ENCODE measurements at places on chromosomes 2 and 18.

DNA sequence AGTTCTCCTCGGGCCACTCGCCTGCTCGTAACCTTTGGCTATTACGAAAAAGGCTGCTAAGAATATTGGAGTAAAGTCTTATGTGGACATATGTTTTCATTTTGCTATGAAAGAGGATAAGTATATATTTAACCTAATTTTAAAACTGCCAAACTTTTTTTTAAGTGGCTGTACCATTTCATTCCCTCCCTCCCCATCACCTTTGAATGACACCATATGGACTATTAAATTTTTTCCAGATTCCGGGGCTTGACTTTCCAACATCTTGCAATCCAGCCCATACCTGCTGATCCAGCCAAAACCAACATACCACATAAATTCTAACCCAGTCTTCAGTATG, 31.5 kb downstream of the REEP1 start:
- DNase-seq: no peak

GRCh38 chr2:112848833-112849232, 12.3 kb upstream of the IL1B start:
- no peak for DNase-seq

- peak; percentile 40 for DNase-seq
Measured at GRCh38 chr2:236711440-236711839, 141.8 kb downstream of the ACKR3 start.

- peak; percentile 78 for DNase-seq
Measured at GRCh38 chr2:167438206-167438605, 549.9 kb downstream of the XIRP2 start.

- DNase-seq: no peak
Measured at GRCh38 chr2:187024739-187025138, 175.8 kb upstream of the ZSWIM2 start.

DNA sequence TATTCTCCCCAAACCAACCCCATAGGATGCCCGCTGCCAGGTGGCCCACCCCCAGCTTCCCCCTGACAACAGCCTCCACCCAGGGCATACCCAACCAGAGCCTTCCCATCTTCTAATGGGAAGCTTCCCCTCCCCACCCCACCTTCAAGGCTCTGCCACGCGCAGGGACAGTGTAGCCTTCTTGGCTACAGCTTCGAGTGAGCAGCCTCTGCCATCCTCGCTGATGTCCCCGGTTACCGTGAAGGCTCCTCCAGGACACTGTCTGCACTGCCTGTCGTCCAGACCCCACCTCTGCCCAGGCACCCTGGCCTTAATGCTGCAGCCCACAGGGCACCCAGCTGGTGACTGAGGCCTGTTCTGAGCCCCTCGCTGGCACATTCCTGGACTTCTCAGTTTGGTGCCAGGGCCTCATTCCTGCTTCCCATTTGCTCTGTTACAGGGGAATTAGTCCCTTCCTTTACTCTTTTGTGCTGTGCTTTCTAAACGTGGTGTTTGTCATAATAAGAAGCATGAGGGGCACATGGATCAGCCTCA, 13.0 kb upstream of the ADNP2 start:
- DNase-seq: no peak

- no peak for DNase-seq
Measured at GRCh38 chr2:58521803-58522554, 280.9 kb upstream of the FANCL start.

GRCh38 chr18:4270016-4270415, 185.1 kb downstream of the DLGAP1 start:
- DNase-seq: no peak

DNA sequence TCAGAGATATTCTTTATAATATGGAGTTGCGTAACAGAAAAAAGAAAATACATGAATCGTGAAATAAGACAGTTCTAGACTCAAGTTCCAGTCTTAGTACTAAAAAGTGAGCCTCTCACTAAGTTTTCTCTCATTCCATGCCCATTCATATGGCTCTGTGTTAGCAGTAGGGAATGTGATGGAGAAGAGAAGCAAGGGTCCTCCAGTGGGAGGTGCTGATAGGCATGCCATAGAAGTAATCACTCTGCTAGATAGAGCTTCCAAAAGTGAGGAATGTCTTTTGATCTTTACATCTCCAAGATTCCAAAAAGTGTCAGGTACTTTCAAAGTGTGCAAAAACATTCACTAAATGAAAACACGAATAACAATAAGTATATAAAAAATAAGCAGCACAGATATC, 678.4 kb downstream of the DCDC2C start:
- DNase-seq: no peak

DNA sequence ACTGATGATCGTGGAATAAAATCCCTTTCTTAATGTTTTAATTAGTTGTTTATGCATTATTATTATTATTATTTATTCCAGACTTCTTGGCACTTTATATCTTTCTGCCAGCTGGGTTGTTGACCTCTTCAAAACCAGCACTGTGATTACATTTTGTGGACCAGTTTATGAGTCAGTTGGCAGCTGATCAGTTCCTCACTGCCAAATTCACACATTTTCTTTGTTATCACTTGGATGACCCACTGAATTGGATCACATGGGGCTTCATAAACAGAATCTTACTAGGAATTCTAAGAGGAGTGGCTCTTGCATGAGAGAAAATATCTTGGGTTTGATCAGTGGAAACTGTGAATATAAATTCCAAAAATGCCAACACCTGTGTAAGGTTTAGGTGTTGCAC, 321.8 kb upstream of the SPRED2 start:
- no peak for DNase-seq

DNA sequence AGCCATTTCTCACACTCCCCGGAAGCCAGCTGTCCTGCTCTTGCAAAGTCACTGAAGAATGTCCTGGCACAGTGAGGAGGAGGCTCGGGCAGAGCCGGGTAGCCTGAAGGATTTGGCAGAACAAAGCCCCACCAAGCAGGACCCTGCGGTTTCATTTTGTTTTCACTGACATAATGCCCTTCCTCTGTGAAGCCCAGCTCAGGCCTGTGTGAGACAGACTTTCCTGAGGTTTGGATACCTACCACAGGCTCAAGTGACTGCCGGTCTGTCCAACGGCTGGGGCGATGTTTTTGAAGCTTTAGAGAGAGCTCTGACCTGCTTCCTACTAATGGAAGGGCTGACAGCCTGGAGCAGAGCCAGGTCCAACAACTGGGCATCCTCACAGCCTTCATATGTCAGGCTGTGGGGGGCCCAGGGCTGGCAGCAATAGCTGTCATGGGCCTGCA, 99.8 kb upstream of the FZD7 start:
- no peak for DNase-seq

GRCh38 chr2:158228943-158229508, 127.3 kb downstream of the UPP2 start:
- no peak for DNase-seq

DNA sequence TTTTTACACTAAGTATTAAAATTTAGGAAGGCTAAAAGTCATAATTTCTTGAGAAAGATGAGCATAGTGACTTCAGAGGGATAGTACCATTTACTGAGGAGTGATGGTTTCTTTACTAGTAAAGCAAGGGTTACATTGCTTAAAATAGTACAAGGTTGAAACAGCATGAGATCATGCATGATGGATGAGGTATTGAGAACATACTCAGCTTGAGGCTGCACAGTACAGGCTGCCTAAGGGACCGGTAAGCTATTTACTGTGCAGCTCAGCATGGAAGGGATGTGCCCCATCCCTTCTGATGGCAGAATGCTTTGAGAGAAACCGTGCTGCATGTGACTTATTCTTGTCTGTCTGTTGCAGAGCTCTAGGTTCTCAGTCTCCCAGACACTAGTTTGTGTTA, 122.1 kb downstream of the EML6 start:
- peak; percentile 14 for DNase-seq

GRCh38 chr2:217438821-217439220, 564.0 kb downstream of the TNS1 start:
- DNase-seq: no peak

DNA sequence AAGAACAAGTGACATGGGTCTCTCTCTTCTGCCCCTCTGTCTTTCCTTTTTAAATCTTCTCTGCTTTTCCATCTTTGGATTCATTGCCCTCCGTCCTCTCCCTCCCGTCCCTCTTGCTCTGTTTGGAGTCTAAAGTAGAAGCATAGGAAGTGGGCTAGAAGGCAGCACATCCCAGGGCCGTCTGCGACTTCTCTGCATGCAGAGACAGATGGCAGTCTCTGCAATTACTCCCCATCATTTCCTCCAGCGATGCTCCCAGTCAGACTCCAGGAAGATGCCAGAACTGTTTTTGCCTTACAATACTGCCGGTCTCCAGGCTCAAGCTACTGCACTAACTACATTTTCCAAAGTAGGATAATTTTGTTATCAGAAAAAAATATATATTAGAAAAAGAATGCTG, 35.2 kb upstream of the LPIN2 start:
- DNase-seq: no peak
